ENCODE measurements at places on chromosomes 2 and 18.

DNA sequence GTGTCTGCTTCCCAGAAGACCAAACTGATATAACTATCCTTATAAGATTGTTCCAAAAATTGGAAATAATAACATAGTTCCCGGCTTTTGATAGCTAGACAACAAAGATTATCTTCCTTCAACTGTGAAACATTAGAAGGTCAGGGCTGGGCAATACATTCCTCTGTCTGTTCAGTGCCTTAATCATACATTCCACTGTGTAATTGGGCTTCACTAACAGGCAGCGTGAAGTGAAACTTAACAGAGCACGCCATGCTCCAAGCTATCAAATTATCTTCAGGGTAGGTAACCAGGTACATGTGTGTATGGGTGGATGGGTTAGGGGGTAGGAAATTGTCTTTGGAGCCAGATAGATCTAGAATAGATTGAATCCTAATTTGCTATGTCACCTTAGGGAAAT is 23.5 kb upstream of the ARL5A start:
- DNase-seq = no peak

DNA sequence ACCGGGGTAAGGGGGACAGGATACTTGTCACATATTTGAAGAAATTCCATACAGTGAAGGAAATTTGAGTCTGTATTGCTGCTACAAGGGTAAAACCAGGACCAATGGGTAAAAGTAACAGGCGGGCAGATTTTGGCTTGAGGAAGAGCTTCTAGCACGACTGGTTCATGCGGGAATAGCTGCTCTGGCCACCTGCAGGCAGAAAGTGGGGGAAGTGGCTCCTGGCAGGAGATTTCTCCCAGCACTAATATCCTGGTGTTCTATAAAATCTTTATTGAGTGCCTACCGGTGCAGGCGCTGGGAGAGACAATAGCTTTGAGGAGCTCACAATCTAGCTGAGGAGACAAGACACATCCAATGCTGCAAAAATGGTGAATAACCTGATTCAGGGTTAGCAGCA is 198.5 kb downstream of the LOXHD1 start:
- DNase-seq = no peak

- DNase-seq = no peak
Observed at GRCh38 chr2:182115258-182115657, 129.6 kb downstream of the PPP1R1C start.

GRCh38 chr18:10754128-10754527 is 228.3 kb downstream of the NAPG start:
- no peak for DNase-seq

DNA sequence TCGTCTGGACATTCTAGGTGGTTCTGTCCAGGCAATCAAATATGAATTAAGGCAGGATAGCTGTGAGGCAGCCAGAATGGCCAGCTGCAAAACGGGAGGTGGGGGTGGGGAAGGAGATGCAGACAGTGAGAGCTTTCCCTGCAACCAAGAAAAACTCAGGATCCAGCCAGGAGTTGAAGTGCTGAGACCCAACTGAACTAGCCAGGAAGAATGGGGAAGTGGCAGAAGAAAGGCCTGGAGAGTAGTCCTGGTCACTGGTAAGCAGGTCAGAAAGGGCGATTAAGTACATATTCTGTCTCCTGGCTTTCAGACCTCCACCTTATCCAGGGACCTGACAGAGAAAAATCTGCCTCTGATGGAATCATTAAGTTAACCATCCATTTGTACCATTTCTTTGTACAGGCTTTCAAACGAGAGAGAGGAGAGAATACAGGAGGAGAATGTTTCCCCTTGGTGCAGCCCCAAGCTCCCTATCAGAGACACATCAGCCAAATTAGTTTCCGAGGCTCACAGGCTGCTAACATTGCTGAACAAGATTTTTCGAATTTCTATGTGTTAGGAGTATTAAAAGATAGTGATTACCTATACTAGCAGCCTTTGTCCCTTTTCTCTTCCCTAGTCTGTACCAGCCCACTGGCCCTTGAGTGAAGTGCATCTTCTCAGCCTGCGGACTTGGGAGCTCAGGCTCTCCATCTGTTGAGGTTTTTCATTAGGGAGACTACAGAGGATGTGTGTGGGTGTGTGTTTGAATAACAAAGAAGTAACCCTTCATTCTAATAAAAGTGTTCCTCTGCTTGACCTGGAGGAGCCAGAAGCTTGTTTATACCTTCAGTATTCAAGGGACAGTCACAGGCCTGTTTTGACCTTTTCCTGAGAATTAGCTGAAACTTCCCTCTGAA is 12.5 kb upstream of the HOXD1 start:
- no peak for DNase-seq

- DNase-seq = no peak
Observed at GRCh38 chr2:2795438-2796091, 464.5 kb upstream of the MYT1L start.

DNA sequence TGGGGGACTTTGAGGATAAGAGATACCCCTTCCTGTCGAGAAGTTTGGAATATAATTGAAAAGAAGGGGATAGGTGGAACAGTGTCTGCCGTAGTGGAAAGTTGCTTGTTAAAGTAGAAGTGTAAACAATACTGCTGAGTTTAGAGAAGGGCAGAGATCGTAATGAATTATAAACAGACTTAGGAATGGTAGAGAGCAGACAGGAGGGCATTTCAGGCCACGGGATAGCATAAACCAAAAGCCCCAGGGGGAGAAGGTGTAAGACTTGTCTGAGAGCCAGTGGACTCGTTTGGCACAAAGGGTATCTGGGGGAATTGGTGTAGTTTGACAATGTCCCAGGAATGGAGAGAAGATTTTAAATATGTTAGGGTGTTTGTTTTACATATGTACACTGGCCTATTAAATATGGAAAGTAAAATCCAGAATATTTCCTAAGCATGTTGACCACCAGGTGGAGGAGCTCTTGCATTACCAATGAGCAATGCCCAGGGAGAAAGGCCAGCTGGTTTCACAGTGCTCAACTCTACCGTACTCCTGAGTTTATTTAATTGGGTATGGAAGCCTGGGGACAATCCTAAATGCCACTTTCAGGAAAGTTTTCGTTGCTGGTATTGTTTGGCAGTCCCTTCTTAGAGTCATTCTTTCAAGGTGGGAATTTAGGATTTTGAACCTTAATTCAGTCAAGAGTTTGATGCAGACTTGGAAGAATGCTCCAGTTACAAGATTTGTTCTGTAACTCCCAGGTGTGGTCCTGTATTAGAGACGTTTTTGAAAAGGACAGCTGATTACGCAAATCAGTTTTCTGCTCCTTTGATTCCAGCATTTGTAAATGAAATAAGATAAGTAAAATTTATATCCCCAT is 7.5 kb downstream of the COPS8 start:
- DNase-seq = no peak

GRCh38 chr2:167386694-167387093 is 498.4 kb downstream of the XIRP2 start:
- no peak for DNase-seq

- no peak for DNase-seq
Observed at GRCh38 chr2:37125416-37125815, 31.4 kb downstream of the EIF2AK2 start.

GRCh38 chr2:78699696-78700095 is 325.8 kb upstream of the REG3G start:
- no peak for DNase-seq

- no peak for DNase-seq
Observed at GRCh38 chr2:136801661-136802060, 36.3 kb downstream of the THSD7B start.
